Thoracic aorta (tissue), 2 donors: ENCODE measurements at places on chromosomes 16 and 17.
A peak's percentile ranks its signal among the peaks of the same experiment; 100 is the strongest.

- no peak for DNase-seq
Measured at GRCh38 chr16:8585857-8586256, 4.5 kb downstream of the TMEM114 start.

GRCh38 chr16:73021866-73022495 is 25.9 kb downstream of the ZFHX3 start:
- no peak for DNase-seq

- no peak for DNase-seq
Measured at GRCh38 chr17:41417576-41418015, 6.8 kb downstream of the KRT37 start.

GRCh38 chr17:32111141-32111771 is 31.0 kb upstream of the RHOT1 start:
- peak; percentile 13 for DNase-seq

DNA sequence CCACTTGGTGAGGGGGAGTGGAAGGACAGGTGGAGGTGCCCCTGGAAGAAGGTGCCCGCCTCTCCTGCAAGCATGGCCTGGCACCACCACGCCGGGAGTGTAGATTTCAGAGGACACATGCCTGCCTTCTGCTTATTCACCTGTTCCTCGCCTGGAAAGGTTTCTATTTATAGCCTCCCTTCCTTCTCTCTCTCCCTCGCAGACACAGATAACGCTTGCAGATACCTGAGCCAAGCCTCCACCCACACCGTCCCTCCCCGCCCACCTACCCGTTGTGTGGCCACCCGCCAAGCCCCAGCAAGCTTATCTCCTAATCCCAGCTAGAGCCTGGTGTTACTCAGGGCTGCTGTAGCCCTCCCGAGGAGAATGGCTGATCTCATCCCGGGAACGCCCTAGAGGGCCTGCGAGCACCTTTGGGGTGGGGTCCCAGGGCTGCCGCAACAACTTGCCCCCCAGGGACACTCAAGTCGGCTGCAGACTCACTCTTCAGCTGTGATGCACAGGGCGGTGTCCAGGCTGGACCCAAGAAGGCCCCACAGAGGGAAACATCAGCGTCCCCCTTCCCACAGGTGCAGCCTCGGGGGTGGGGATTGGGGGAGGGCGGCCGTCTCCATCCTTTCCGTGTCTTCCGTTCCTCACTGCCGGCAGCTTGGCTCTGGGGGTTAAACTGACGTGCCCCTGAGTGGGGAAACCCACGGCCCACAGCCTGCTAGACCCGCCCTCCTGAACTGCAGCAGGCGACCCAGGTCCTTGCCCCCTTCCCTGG is 1.9 kb upstream of the SNAI3 start:
- DNase-seq: no peak

GRCh38 chr17:74211912-74212208 is 1.5 kb upstream of the TTYH2 start:
- no peak for DNase-seq

DNA sequence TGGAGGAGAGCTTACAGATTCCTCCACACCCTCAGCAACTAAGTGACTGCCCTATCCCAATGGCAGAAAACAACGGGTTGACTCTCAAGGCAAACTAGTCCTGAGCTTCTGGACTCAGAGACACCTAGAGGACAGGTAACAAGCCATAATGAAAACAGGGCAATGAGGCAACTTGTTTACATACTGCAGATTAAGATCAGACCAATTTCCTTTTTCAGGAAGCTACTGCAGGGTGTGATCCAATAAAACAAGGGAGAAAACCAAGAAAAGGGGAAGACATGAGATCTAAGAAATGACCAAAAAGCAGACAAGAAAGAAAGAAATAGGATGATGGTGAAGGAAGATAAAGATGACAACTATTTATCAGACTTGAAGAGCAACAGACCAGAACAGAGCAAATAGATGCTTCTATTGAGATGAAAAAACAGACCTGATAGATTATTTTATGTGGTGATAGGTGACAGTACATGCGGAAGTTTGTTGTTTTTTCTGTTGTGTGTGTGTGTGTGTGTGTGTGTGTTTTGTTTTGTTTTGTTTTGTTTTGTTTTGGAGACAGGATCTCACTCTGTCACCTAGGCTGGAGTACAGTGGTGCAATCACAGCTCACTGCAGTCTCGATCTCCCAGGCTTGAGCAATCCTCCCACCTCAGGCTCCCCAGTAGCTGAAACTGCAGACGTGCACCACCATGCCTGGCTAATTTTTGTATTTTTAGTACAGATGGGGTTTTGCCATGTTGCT is 120.7 kb downstream of the GAS7 start:
- DNase-seq: no peak

GRCh38 chr16:57609541-57610401 is 18.7 kb upstream of the ADGRG1 start:
- DNase-seq: no peak

DNA sequence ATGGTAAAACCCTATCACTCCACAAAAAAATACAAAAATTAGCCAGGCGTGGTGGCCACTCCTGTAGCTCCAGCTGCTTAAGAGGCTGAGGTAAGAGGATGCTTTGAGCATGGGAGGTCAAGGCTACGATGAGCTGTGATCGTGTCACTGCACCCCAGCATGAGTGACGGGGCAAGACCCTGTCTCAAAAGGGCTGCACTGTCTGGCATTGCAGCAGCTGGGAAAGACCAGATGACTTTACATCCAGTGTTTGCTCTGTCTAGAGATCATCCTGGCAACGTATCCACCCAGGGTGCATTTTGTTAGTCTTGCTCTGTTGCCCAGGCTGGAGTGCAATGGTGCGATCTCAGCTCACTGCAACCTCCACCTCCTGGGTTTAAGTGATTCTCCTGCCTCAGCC is 52.0 kb downstream of the MRM3 start:
- no peak for DNase-seq

GRCh38 chr16:31344712-31345111 is 10.3 kb upstream of the ITGAX start:
- no peak for DNase-seq

DNA sequence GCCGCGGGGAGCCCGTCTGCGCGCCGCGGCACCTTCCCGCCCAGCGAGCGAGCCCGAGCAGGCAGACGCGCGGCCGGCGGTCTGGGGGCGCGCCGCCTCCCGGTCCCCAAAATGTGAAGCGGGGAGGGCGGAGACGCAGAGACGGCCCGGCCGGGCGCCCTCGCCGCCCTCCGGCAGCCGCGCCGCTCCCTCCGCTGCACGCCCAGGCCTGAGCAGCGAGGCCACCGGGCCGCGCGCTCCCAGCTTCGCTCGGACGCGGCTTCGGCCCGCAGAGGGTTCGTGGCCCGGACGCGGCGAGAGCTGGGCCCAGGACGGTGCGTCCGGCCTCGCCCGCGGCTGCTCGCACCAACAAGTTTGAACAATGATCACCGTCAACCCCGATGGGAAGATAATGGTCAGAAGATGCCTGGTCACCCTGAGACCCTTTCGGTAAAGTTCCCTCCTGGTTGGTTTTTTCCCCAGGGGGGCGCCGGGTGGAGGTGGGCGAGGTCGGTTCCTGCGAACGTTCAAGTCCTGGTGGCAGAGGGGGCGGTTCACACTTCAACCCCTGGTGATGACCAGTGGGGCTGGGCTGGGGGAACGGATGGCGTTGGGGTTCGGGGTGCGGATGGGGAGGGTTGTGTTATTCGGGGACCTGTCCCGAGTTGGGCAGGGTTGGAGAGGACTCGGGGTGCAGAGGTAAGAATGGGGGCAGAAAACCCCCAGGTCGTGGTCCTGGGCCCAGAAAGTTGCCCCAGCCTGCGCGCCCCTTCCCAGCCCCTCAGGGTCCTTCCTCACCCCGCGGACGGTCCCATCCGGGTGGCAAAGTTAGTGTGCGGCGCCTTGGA is 678 bp downstream of the MGAT5B start:
- no peak for DNase-seq

DNA sequence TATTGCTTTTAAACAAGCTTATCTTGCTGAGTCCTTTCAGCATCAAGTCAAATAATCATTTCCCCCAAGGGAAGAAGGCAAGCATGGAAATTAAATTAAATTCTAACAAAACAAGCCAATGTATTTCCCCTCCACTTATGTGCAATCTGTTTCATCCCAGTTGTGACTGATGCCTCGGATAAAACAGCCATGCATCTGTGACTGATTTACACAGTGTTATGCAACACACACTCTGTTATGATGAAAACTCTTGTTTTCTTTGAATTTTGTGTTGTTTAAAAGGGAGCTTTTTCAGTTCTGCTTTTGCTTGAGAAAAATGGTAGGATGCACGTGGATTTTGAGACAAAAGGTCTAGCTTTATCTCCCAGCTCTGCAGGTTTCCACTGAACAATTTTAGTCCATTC is 32.6 kb downstream of the TMEM100 start:
- no peak for DNase-seq

- no peak for DNase-seq
Measured at GRCh38 chr17:80422276-80422675, 7.3 kb downstream of the ENDOV start.

- no peak for DNase-seq
Measured at GRCh38 chr17:34368946-34369500, 6.0 kb upstream of the CCL1 start.

GRCh38 chr17:8826808-8827435 is 27.8 kb upstream of the MFSD6L start:
- no peak for DNase-seq

- no peak for DNase-seq
Measured at GRCh38 chr16:473046-474043, 47.9 kb downstream of the RAB11FIP3 start.

GRCh38 chr16:73547552-73548403 is 499.9 kb upstream of the ZFHX3 start:
- DNase-seq: no peak

GRCh38 chr17:1495265-1495989 is 2.9 kb upstream of the MYO1C start:
- no peak for DNase-seq

DNA sequence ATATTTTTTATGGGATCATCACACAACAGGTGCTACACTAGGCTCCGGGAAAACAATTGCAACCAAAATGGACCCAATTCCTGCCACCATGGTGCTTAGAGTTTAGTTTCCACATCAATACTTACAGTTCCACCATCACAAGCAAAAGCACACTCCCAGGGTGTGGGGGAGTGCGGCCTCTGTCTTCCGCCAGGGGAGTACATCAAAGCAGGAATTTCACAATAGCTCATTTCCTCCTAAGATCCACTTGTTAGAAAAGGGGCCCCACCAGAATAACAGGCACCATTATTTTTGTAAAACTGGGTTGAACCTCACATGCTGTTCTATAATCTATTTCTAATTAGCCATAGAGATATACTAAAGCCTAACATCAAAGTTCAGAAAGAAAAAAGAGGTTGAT is 44.3 kb upstream of the PSMD7 start:
- DNase-seq: no peak

DNA sequence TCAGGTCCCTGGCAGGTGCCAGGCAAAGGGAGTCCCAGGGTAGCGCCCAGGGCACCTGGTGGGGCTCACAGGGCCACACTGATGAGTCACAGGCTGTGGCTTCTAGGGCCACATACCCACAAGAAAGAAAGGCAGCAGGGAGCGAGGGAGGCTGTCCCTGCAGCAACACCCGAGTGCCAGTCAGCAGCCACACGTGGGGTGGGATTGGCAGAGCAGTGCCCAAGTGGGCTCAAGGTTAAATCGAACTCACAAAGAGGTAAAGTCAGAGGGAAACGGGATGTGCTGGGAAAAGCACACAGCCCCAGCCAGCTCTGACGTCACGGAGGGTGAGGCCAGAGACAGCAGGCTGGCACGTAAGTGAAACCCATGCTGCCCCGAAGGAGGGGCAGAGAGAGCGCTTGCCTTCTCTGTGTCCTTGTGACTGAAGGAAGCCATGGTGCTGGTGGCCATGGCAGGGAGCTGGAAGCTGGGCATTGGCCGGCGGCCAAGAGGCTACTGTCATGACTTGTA is 33.8 kb downstream of the FA2H start:
- no peak for DNase-seq

GRCh38 chr16:24829153-24829552 is 16.6 kb upstream of the SLC5A11 start:
- no peak for DNase-seq

DNA sequence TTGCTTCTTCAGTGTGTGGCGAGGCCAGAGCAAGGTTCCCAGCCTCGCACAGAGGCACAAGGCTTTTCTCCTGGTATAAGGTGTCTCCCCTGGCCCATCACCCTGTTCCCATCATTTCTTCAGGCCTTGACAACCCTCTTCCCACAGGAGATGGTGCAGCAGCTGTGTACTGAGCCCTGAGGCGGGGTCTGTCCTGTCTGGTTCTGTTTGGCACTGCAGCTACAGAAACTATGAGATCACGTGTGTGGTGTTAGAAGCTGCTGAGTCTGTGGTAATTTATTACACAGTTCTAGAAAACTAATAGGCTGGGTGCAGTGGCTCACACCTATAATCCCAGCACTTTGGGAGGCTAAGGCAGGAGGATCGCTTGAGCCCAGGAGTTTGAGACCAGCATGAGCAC is 7.2 kb downstream of the PLA2G15 start:
- DNase-seq: no peak
